ENCODE measurements at places on chromosomes 6 and 20.

DNA sequence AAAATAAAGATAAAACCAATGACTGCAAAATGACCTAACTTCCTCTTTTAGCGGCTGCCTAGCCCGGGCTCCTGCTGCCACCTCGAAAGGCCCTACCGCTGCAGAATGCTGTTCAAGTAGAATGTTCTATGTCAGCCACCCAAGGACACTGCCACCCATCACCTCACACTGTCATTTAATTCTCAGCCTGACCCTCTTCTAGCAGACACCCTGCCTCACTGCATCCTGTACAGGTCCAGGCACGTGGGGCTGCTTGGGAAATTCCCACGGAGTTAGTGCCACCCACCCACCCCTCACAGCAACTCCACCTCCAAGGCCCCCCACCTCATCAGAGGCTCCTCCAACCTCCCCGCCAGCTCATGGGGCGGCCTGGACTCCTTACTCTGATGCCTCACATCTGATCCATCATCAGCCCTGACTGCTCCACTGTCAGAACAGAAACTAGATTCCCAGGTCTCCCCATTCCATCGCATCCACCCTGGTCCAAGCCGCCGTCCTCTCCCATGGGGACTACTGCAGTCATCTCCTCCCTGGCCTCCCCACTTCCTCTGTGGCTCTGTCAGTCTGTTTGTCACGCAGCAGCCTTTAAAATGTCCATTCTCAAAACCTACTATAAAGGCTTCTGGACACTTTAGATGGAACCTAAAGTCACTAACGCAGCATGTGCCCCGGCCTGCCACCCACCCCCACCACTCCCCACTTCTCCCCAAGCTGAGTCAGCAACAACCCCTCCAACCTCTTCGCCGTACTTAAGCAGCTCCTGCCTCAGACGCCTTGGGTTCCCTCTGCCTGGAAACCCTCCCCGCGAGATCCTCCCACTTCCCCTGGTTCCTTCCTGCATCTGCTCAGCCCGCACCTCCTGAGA lies 17.0 kb downstream of the NFATC2 start:
- DNase-seq, result peak; percentile 43

DNA sequence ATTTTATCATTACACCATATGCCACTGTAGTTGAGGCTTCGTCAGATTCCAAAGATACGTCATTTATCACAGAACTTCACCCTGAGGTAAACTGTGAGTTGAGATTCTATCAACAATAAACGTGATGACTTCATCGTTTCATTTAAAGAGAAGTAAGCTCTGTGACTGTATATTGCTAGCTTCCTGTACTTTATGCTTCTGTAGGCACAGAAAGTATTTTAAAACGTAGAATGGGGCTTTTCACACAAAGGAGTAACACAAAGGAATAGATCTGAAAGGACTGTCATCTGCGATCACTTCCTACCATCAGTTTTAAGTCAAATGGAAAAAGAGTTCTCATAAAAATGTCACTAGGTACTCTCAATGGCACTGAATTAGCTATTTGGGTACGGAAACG lies 234.4 kb upstream of the MCHR2 start:
- DNase-seq, result no peak

DNA sequence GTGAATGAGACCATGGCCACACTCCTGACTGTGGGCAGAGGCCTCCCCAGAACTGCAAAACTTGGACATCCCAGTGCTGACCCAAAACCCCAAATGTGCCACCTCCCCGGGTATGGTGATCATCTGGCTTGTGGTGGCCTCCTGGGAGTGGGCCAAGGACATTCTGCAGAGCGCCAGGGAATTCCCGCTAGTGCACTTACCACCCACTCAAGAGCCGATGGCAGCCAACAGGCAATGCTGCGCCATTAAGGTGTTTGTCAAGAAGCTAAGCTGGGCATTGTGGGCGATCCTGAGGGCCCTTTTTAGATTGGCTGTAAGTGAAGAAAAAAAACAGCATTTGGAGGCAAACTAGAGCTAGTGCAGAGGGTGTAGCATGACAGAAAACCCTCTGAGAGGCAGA lies 9.4 kb downstream of the MMP24 start:
- DNase-seq, result no peak

GRCh38 chr6:2918936-2919335 lies 15.8 kb upstream of the SERPINB9 start:
- no peak for DNase-seq

DNA sequence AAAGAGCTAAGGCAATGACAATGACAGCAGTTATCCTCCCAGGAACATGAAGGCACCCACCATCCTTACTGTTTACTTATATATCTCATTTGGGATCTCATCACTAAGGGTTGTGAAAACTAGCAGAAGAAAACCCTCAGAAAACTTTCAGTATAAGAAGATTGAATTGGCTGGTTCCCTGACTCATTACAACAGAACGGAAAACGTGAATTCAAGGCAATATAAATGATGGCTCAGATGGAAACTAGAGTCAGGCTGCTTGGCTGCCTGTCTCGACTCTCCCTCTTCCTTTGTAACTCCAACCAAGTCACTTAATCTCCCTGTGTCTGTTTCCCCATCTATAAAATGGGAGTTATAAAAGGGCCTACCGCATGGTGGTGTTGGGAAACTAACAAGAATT lies 387.1 kb upstream of the JARID2 start:
- no peak for DNase-seq

DNA sequence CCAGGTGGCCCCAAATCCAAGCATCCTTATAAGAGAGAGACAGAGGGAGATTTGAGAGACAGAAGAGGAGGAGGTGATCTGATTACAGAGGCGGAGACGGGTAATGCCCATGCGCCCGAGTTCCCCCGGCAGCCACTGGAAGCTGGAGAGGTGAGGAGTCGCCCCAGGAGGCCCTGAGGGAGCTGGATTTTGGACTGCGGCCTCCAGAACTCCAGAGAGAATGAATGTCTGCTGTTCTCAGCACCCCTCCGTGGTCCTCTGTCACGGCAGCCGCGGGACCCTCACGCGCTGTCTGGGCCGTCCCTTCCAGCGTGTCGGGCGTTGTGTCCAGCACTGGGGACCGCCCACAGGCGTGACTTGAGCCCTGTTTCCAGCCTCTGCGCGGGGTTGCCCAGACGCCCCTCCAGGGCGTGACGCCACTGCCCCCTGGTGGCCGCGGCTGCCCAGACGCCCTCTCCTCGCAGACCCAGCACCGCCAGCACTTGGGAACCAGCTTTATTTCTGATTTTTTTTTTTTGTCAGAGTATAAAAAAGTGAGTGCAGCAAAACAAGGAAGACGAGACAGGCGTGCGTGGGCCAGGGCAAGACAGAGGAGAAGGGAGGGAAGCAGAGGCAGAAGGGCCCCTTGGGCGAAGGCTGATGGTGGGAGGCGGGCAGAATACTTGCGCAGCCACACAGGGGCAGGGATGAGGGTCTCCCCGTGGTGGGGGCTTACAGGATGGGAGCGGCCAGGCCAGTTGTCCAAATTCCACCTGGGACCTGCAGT lies 4.1 kb upstream of the ZNF512B start:
- peak; percentile 68 for DNase-seq

DNA sequence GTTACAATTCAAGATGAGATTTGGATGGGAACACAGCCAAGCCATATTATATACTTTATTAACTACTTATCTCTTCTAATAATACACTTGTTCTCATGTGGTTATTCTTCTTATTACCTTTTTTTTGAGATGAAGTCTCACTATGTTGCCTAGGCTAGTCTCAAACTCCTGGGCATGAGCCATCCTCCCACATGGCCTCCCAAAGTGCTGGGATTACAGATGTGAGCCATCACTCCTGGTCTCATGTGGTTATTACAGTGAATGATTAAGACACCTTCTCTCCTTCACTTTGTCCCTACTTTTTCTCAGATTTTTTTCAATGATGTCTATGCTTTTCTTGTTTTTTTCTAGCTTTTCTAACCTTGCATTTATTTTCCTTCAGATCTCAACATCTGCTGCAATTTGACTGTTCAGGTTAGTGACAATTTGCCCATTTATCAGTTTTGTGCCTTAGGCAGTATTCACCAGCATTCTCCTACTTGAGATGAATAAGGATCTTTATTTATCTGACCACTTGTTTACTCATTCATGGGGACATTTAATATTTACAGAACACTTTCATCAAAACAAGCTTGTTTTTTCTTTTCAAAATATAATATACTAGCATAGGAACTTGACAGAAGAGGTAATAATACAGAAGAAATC lies 105.7 kb downstream of the SLC16A10 start:
- DNase-seq, result no peak

- no peak for DNase-seq
These were observed 202.6 kb upstream of the STXBP5 start for GRCh38 chr6:147001621-147002020.

- DNase-seq, result no peak
These were observed 209.8 kb upstream of the MARCKS start for GRCh38 chr6:113647143-113647889.

DNA sequence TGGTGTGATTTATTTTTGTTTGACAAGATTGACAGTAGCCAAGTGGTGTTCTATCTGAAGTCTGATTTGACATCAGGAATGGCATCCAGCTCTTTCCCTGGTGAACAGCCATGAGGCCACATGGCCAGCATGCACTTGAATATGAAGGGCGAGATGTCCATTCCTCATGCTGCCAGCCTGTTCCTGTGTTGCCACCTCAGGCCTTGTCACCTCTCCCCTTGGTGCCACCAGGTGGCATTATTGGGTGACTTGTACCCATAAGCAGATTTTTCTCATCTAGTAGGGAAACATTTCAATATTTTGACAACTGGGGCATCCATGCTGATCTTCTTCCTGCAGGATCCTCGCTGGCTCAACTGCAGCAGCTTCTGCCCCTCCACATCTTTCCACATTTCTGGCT lies 199.1 kb downstream of the ERMARD start:
- DNase-seq, result no peak

GRCh38 chr20:46122071-46122470 lies 4.0 kb downstream of the CD40 start:
- DNase-seq, result no peak

DNA sequence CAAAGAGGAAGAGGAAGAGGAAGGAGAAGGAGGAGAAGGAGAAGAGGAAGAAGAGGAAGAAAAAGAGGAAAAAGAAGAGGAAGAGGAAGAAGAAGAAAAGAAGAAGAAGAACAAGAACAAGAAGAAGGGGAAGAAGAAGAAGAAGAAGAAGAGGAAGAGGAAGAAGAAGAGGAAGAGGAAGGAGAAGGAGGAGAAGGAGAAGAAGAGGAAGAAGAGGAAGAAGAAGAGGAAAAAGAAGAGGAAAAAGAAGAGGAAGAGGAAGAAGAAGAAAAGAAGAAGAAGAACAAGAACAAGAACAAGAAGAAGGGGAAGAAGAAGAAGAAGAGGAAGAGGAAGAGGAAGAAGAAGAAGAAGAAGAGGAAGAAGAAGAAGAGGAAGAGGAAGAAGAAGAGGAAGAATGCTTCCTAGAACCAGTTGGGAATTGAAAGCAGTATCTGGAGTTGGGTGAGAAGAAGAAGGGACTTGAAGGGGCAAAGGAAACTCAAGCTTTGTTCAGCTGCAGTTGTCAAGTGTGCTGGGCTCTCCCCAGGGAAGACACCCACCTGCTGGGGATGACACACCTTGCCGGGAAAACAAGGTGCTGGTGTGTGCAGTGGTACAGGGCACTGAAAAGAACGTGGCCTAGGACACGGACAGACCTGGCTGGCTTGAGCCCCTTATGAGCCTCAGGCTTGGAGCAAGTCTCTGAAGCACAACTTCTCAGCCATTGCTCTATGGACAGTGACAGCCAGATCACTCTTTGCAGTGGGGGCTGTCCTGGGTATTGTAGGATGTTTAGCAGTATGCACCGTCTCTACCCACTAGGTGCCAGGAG lies 30.1 kb upstream of the ARFGEF2 start:
- no peak for DNase-seq

DNA sequence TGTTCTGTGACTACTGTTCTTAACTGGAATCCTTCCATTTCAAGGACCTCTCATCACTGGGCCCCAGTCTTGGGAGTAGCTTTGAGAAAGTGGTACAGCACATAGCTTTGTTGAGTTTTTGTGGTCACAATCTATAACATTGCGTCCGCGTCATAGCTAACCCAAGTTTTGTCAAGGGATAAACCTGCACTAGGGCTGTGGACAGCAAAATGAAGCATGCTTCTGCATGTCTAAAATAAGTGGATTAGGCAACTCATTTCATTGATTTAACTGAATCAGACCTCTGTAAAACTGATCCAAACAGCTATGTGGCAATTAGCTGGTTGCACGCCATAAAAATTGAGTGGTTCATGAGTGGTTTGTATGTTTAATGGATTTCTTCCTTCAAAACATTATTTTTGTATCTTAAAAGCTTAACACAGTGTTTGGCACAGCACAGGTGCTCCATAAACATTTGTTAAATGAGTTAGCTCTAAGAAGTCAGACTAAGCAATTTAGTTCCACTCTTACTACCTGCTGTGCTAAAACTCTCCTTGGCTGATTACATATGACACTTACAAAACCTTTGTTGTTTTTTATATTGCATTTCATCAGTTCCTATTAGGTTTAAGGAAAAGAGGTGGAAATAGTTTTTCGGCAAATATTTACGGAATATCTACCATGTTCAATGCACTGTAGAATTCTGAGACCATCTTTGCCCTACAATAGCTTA lies 160.3 kb upstream of the ATXN1 start:
- no peak for DNase-seq

DNA sequence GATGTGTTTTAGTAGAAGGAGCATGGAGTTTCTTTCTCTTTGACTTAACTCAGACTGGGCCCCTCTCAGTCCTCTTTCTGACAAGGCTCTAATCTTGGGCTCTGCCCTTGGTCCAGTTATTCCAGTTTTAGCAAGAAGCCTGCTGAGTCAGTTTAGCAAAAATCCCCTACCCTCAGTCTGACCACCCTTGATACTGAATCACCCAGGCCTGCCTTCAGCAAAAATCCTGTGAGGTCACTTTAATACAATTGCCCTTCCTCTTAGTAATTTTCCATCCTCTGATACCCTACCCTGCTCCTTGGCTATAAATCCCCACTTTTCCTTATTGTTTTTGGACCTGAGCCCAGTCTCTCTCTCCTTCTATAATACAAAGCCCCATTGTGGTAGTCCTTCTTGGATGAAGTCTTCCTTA lies 326.7 kb upstream of the NOX3 start:
- no peak for DNase-seq

DNA sequence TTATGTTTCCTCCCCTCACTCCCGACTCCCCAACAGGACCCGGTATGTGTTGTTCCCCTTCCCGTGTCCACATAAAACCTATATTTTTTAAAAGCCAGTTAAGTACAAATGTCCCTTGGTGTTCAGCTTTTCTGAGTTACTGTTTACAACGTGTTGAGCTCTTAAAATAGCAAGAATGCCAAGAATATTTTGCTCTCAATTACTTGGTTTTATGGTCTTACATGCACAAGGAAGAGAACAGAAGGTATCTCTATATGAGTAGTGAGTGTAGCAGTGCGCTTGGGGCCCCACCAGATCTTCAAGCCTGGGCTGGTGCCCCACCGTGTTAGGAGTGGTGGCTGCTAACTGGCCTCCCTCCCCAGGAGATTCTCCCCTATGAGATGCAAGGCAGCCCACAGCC lies 75.3 kb downstream of the RIN2 start:
- no peak for DNase-seq

- DNase-seq, result no peak
These were observed 38.7 kb downstream of the FKBP1C start for GRCh38 chr6:63249875-63250482.

Data from stimulated activated CD8-positive, alpha-beta memory T cell treated with anti-CD3 and anti-CD28 coated beads, Interleukin-4, amount 100 ng/mL, for 24 hours (primary cell).